ENCODE measurements at places on chromosomes 13 and 19. TPM values are rescaled to one million over a fixed set of nuclear protein-coding genes. Genes with fewer than 3 reads are reported as not detected.

The TMEM143 gene
- total RNA-seq: 10.7 TPM

The LSM14A gene
- total RNA-seq: 92.8 TPM

GRCh38 chr19:14114854-14115253 lies 2.7 kb downstream of the PRKACA start:
- H3K27ac ChIP-seq: peak overlapping the region; percentile 80
- peak; percentile 80 for DNase-seq
- no peak overlapping the region for H3K4me3 ChIP-seq
- H3K27me3 ChIP-seq: no peaks in the 10 kb centered on the region

- no peaks in the 10 kb centered on the region for H3K27me3 ChIP-seq
- no peaks in the 10 kb centered on the region for H3K4me1 ChIP-seq
- H3K4me3 ChIP-seq: no peak overlapping the region
- no peaks in the 10 kb centered on the region for H3K36me3 ChIP-seq
- no peak for DNase-seq
- no peak overlapping the region for H3K27ac ChIP-seq
Measured at GRCh38 chr13:24228852-24229458, 68.4 kb downstream of the SPATA13 start.

DNA sequence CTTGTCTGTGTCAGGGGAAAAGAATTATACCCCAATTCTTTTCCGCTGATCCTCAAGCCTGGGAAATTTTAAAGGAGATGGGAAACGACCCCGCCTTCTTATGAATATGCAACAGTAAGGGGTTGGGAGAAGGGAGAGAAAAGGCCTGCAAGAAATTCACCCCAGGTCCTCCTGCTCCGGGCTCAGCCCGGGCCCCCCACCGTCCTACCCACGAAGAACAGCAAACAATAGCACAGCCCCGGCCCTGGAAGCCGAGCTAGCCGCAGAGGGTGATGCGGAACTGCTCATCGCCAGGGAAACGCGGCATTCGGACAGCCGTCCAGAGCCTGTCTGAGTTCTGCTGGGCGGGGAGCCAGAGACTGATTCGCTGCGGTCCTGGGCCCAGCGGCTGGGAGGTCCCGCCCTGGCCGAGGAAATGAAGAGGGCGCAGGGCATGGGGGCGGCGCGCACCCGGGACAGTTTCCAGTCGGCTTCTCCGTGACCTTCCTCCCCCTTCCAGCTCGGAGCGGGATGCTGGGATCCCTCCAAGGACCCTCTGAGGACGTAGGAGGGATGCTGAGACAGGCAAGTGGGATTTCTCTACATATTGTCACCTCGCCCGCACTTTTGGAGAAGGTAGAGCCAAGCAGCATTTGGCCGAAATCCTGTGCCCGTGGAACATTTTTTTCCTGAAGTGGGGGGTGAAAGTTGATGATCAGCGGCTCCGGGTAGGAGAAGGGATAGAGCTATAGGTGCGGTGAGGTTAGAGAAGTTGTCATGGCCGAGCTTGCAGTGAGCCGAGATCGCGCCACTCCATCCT lies 82.3 kb upstream of the C1QTNF9B start:
- no peaks in the 10 kb centered on the region for H3K36me3 ChIP-seq
- no peaks in the 10 kb centered on the region for H3K27me3 ChIP-seq
- H3K27ac ChIP-seq: peak overlapping the region; percentile 67
- H3K4me1 ChIP-seq: no peaks in the 10 kb centered on the region
- DNase-seq: peak; percentile 82
- peak overlapping the region; percentile 60 for H3K4me3 ChIP-seq

GRCh38 chr13:23086968-23087623 lies 93.7 kb upstream of the SGCG start:
- H3K4me3 ChIP-seq: no peak overlapping the region
- DNase-seq: no peak
- H3K27ac ChIP-seq: no peak overlapping the region
- H3K27me3 ChIP-seq: no peaks in the 10 kb centered on the region
- no peaks in the 10 kb centered on the region for H3K4me1 ChIP-seq
- no peaks in the 10 kb centered on the region for H3K36me3 ChIP-seq

DNA sequence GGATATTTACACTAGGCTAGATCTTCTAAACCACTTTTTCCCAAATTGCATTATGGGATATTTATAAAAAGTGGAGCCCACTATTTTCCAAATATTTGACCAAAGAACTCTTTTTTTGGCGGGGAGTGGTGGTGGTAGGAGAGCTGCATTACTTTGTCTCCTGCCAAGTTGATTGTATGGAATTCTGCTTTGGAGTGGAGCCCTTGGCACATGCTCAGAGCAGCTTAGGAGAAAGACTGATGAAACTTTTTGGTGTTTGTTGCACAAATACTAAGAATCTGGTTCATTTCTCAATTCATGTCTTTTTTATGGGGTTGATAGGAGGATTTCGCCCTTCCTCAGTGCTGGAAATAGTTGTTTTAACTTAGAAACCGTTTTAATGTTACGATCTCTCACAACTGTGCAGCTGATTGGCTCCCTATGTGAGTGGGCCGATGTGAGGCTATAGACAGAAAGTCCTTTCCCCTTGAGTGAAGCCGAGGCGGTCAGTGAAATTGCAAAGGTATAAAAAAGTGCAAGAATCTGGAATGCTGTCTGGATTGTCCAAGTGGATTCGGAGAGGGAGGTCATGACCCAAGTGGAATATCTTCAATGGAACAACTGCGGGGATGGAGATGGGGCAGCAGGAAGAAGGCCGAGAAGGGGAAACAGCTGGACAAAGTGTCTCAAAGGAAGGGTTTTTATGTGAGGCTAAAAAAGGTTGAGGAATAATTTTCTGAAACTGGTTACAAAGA lies 415.9 kb downstream of the FGF9 start:
- H3K36me3 ChIP-seq: no peaks in the 10 kb centered on the region
- H3K27me3 ChIP-seq: no peaks in the 10 kb centered on the region
- H3K4me3 ChIP-seq: no peak overlapping the region
- H3K4me1 ChIP-seq: no peaks in the 10 kb centered on the region

DNA sequence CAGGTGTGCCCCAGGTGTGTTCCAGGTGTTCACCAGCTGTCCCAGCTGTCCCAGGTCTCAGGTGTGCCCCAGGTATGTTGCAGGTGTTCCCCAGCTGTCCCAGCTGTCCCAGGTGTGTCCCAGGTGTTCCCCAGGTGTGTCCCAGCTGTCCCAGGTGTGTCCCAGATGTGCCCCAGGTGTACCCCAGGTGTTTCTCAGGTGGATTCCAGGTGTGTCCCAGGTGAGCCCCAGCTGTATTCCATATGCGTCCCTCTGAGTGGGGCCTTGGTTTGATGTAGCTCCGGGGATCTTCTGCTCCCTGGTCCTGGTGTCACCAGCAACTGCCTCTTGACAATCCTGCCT lies 719 bp upstream of the GRK1 start:
- no peak for DNase-seq
- no peak overlapping the region for H3K4me3 ChIP-seq
- no peak overlapping the region for H3K27ac ChIP-seq
- no peaks in the 10 kb centered on the region for H3K27me3 ChIP-seq

- DNase-seq: no peak
- no peaks in the 10 kb centered on the region for H3K4me1 ChIP-seq
- H3K27ac ChIP-seq: no peak overlapping the region
- H3K4me3 ChIP-seq: no peak overlapping the region
- no peaks in the 10 kb centered on the region for H3K36me3 ChIP-seq
Measured at GRCh38 chr13:46522748-46523030, 30.3 kb upstream of the LRCH1 start.

- no peak for DNase-seq
- no peak overlapping the region for H3K27ac ChIP-seq
- peaks cover 100% of the 10 kb centered on the region for H3K36me3 ChIP-seq
- H3K27me3 ChIP-seq: no peaks in the 10 kb centered on the region
Measured at GRCh38 chr19:10683064-10683426, 18.2 kb upstream of the QTRT1 start.

- peak overlapping the region; percentile 35 for H3K4me3 ChIP-seq
- H3K36me3 ChIP-seq: no peaks in the 10 kb centered on the region
- no peaks in the 10 kb centered on the region for H3K4me1 ChIP-seq
- H3K27me3 ChIP-seq: peaks cover 4% of the 10 kb centered on the region
- no peak overlapping the region for H3K27ac ChIP-seq
Measured at GRCh38 chr13:41427666-41428065, 29.7 kb upstream of the RGCC start.
